ENCODE measurements at places on chromosomes 5 and 9.

DNA sequence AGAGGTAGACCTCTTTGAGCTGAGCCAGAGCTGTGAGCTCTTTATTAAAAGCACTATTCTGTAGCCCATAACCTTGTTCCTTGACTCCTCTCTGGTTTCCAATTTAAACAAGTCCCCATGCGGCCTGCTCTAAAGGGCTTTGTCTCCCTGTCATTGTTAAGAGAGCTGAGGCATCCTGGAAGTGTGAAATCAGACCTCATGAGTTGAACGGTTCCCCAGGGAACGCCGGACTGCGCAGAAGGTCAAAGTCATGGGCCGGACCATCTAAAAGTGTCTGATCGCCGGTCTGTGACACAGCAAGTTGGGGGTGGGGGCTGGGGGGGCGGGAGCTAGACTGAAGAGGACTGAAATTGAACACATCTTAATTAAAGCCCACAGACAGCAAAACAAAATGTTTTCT, 265.8 kb downstream of the SLF1 start:
- no peak for DNase-seq

- no peak for DNase-seq
Measured at GRCh38 chr9:121887553-121888437, 205.3 kb downstream of the TTLL11 start.

GRCh38 chr5:1068204-1068894, 43.5 kb downstream of the SLC12A7 start:
- DNase-seq = no peak

- no peak for DNase-seq
Measured at GRCh38 chr9:105069696-105070095, 141.7 kb upstream of the ABCA1 start.

DNA sequence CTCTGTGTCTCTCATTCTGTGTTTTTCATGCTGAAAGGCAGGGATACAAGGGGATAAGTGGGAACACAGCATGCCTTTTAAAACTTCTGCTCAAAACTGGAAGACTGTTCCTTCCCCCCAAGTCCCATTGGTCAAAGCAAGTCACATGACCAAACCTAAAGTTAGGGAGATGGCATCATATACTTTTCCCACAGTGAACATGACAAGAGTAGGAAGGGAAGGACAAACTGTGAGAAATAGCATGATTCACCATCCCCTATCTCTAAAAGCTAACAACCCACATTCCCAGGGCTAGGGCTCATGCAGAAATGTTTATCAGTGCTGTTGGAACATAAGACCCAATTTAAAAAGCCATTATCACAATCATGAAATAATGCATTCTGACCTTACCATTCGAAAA, 24.2 kb upstream of the SHISAL2B start:
- no peak for DNase-seq

DNA sequence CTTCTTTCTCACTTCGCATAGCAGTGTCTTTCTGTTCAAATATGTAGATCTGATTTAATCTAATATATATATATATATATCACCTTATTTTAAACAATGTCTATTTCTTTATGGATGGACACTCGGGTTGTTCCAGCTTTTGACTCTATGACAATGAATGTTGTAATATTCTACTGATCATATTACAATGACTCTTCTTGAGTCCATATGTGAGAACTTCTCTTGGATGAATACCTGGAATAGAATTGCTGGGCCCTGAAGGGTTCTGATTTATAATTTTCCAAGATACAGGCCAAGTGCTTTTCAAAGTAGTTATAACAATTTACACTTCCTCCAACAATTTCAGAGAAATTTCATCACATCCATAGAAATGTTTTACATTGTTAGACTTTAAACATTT, 28.8 kb downstream of the NTRK2 start:
- DNase-seq = no peak

DNA sequence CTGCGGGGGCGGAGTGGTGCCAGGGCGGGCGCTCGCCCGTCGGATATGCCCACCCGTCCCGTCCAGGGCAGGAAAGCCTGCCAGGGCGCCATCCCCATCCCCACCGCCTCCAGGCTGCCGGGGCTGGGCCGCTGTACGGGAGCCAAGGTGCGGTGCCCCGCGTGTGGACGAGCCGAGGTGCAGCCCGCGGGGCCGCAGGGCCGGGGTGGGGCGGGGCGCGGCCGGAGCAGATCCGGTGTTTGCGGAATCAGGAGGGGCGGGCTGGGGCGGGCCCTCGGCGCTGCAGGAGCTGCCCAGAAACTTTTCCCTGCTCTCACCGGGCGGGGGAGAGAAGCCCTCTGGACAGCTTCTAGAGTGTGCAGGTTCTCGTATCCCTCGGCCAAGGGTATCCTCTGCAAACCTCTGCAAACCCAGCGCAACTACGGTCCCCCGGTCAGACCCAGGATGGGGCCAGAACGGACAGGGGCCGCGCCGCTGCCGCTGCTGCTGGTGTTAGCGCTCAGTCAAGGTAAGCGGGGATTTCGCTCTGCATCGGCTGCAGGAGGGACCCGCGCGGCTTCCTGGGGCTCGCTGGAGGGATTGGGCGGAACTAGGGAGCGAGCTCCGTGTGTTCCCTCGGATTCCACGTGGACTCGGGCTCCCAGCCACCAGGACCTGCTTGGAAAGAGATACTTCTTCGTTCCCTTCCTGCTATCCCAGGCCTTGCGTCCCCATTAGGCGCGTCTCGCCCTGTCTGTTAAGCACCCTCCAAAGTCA, at the start of gene ITGA2:
Gene ITGA2 (plus strand): TSS at position 328 of the 756 bp plus-strand sequence. CDS start 117 bp downstream, at position 445.
- DNase-seq = no peak

- peak; percentile 21 for DNase-seq
Measured at GRCh38 chr9:131578731-131579504, 33.6 kb downstream of the PRRT1B start.

- DNase-seq = no peak
Measured at GRCh38 chr5:179759581-179760551, 27.2 kb downstream of the MAML1 start.

DNA sequence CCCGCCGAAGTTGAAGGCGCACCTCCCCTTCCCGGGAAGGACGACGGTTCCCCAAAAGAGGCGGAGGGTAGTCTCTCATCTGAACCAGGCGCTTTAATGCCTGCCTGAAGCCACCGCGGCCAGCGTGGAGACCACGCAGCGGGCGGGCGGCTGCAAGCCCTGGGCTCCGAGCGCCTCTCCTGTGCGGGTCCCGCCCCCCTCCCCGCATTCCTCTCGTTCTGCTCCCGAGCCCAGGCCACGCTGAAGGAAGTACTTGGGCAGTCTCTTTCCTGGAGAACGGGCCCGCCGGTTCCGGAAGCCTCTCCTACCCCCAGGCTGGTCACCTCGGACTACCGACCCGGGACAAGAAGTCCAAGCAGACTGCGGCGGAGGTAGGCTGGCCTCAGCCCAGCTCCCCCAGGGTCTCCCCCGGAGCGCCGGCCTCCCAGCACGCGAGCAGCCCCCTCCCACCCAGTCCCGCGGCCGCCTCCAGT, 571 bp downstream of the PPIC start:
- no peak for DNase-seq

DNA sequence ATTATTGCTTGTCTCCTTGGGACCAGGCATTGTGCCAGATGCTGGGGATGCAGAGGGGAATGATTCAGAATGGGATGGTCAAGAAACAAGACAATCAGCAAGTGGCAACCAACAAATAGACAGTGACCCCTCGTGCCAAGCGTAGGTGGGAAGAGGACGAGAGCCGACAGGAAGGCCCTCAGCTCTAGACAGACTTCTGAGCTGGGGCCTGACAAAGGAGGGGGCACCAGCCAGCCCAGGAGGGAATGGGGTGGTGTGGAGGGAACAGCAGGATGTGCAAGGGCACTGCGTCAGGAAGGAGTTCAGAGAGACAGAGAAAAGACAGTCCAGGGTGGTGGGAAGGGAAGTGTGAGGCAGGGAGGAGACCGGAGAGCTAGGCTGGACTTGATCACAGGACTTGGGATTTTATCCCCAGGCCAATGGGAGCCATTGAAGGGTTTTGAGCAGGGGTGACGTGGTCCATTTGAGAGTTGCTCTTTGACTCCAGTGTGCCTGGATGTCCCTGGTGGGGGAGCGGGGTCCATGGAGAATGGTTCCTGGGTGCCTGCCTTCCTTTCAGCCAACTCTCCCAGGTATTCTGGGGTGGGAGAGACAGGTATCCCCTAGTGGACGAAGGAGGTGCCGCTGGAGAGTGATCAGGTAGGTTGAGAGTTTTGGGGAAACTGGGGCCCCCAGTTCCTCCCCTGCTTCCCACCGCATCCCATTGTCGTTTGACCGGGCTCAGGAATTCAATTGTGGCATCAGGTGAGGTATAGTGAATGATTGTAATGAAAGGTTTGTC, 79.3 kb upstream of the ZNF618 start:
- no peak for DNase-seq

DNA sequence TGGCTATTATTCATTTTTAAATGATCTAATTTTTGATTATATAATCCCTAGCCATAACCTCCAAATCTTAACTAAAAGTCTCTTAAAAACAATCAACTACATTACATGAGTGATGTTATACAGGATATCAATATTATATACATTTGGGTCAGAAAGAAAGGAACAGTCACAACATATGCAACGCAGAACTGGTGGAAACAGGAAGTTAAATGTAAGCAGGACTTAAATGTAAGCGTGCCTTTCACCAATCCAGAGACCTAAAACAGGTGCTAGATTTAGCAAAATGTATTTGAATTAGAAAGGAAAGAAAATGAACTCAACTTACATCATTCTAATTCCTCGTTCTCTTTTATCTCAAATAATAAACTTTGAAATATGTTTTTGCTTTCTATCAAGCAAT, 738.5 kb downstream of the PTPRD start:
- no peak for DNase-seq

DNA sequence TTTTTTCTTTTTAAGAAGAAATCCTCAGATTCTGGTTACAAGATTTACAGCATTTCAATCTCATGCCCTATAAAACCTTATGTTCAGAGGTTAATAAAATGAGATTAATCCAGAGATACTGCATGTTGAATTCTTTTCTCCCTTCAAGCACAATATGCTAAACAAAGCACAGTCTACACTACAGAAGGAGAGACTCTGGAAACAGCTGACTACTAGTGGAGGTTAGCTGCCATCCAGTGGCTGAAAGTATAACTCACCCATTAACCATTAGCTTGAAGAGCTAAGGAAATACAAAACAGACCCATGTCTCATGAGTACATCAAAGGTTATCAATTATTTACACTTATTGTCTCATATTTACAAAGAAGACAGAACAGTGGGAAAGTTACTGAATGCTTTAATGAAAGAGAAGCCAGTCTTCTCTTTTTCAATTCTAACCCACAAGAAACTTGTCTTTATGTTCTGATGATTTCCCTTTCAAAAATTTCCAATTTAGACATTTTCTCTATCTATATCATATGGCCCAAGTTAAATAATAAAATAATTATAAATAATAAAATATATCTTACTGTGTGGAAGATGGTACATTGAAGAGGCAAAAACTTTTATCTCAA, 12.7 kb upstream of the DNAH5 start:
- DNase-seq = no peak

DNA sequence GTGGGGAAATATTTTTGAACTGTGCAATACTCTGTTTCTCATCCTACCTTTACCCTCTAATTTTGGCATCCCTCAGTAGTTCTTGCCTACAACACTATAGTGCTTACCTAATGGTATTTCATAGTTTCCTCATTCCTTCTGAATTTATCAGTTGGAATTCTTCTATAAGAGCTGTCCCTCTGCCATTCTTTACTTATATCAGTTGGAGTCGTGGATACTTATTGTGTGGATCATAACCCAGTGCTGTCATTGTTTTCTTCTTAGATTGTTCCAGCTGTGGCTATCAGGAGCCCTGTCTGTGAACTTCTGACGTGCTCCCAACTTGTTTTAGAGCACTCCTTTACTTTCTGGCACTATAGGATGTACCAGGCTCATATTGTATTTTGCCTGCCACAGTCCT, 146.1 kb upstream of the OTULINL start:
- DNase-seq = no peak

DNA sequence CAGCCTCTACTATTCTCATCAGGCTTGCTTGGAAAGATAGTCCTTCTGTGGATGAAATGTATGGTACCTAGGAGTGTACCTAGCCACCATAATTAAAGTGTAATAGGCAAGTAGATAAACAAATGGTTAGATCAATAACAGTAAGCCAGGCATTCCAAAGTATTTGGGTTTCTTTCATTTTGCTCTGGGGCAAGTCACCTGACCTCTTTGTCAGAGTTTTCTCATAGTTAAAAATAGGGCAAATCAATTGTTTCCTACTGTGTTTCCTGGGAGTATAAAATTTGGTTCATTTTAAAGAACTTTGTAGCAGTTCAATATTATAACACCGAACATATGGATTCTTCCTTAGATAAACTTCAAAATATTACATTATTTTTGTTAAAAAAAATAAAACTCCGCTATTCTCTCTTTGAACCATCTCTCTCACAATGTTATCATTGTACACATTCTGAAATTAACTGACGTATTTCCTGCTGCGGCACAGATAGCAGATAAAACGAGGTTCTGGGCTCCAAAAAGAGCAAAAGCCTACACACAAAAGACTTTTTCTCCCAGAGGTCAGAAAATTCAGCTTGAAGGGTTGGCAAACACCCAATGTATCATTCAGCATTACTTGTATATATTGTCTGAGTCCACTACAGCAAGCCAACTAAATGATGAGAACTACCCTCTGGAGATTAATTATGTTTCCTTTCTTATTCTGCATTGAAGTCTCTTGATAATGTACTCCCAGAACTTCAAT, 267.9 kb downstream of the COX7C start:
- no peak for DNase-seq

- peak; percentile 2 for DNase-seq
Measured at GRCh38 chr5:136028782-136029742, at the start of gene TGFBI. Gene TGFBI, plus strand, starts transcription at chr5:136028988. Its CDS starts 68 bp downstream, at chr5:136029056.

DNA sequence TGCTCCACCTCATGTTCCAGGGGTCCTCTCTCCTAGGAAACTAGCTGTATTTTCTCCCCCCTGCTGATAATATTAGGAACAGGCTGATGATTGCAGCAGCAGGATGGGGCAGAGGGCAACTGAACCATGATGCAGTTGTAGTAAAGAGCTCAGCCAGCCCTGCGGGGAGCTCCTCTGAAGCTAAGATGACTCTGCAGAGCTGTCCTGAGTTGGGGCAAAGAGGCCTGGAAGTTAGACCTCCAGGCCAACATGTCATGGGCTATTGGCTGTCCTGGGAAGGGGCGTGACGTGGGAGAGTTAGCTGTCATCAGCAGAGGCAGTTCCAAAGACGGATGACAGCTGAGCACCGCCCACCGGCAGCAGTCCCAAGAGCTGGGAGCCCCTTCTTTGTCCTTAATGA, 6.6 kb upstream of the FBP1 start:
- DNase-seq = no peak

DNA sequence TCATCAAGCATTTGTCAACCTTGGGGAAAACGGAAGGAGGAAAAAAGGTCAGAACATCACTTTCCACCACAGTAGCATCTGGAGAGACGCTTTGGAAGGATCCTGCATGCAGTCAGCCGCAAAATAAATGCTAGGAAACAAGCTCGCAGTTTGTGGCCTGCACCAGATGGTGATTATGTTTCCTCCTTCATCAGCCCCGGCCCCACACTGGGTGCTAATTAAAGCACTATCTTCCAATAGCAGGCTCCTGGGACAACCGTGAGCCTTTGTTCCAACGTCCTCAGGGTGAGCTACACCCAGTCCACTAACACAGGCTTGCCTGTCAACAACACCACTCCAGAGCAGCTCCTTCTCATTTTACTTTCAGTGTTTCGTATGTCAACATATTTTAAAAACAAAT, 64.0 kb downstream of the RNF130 start:
- no peak for DNase-seq

Data from effector memory CD4-positive, alpha-beta T cell (primary cell).